ENCODE measurements at places on chromosomes 11 and 22.

- no peak for DNase-seq
Observed at GRCh38 chr22:44325718-44326490, 13.2 kb upstream of the SHISAL1 start.

GRCh38 chr11:2086239-2087040 lies 52.7 kb downstream of the IGF2 start:
- DNase-seq: no peak

- no peak for DNase-seq
Observed at GRCh38 chr11:72996959-72997358, 145.2 kb downstream of the FCHSD2 start.

GRCh38 chr22:46418827-46419226 lies 83.3 kb downstream of the TRMU start:
- DNase-seq: no peak

GRCh38 chr22:19011075-19011474 lies 75.0 kb upstream of the PRODH start:
- no peak for DNase-seq

All from DMS79 (cell line).